ENCODE measurements at places on chromosomes 3 and 15.

DNA sequence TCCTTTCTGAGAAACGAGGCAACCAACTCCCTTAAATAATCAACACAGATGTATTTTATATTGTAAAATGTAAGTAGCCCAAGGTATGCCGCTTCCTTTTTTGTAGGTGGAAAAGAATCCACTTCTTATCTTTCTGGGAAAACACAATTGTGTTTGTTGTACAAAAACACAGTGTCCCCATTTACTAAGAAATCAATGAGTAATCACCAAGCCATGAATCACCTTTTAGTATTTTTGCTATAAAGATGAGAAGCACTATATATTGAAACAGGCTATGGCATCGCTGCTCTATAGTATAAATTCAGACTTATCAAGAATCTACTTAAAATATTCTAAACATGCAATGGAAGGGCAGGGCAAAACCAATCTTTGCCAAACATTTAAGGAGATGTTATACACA is 104.0 kb downstream of the TNIK start:
- DNase-seq, result no peak

- DNase-seq, result no peak
Observed at GRCh38 chr15:85745023-85745422, 49.7 kb downstream of the KLHL25 start.

DNA sequence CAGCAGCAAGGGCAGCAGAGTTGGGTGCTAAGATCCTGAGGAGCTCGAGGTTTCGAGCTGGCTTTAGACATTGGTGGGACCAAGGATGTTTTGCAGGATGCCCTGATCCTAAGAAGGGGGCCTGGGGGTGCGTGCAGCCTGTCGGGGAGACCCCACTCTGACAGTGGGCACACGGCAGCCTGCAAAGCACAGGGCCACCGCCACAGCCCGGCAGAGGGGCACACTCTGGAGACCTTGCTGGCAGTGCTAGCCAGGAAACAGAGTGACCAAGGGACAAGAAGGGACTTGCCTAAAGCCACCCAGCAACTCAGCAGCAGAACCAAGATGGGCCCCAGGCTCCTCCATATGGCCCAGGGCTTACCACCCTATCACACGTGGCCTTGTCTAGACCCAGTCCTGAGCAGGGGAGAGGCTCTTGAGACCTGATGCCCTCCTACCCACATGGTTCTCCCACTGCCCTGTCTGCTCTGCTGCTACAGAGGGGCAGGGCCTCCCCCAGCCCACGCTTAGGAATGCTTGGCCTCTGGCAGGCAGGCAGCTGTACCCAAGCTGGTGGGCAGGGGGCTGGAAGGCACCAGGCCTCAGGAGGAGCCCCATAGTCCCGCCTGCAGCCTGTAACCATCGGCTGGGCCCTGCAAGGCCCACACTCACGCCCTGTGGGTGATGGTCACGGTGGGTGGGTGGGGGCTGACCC is 18.8 kb downstream of the SEC61A1 start:
- no peak for DNase-seq

DNA sequence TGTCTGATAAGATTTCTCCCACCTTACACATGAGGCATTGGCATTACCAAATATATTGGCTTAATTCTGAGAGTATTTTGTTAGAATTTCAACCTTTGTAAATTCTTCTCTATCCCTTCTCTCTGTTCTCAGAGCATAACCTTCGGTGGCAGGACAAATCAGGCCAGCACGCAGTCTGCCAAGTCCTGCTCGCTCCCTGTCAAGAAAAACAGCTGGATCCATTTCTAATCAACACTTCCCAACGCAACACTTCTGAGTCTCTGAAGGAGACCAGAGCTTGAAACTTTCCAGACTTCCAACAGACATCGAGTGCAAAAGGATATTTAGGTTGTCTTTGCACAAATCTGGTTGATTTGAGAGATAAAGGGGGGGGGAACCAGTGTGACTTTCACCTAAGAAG is 125.7 kb downstream of the SV2B start:
- no peak for DNase-seq

GRCh38 chr3:64318001-64318400 is 92.7 kb upstream of the PRICKLE2 start:
- DNase-seq, result no peak

DNA sequence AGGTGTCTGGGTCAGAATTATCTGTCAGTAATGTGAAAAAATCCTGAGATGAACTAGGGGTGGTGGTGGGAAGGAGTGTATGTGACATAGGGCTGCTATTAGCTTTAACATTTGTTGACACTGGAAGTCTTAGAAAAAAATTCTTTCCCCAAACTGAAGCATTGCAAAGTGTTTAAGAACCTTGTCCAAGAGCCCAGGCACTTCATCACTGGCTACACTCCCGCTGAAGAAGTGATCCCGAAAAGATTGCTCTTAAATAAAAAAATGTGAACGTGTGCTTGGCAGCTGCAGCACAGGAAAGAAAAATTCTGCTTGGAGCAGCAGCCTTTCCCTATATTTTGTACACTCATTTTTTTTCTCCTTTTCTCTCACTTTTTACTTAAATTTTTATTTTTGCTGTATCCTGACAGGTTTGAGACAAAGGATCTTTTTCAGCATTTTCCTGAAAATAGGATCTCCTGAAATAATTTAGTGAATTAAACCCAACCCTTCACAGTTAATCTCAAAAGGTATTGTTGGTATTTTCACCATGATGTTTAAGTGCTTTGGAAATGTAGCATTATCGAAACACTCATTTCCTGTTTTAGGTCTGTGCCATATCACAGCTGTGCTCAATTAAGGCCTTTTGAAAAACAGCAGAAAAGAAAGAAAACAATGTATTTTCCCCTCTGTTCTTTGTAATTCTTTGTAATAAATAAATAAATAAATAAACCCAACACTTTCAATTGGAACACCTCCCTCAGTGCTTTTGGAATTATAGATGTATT is 477.6 kb downstream of the ZNF385D start:
- DNase-seq, result no peak

GRCh38 chr15:82647835-82648256 is 683 bp upstream of the CPEB1 start:
- no peak for DNase-seq

DNA sequence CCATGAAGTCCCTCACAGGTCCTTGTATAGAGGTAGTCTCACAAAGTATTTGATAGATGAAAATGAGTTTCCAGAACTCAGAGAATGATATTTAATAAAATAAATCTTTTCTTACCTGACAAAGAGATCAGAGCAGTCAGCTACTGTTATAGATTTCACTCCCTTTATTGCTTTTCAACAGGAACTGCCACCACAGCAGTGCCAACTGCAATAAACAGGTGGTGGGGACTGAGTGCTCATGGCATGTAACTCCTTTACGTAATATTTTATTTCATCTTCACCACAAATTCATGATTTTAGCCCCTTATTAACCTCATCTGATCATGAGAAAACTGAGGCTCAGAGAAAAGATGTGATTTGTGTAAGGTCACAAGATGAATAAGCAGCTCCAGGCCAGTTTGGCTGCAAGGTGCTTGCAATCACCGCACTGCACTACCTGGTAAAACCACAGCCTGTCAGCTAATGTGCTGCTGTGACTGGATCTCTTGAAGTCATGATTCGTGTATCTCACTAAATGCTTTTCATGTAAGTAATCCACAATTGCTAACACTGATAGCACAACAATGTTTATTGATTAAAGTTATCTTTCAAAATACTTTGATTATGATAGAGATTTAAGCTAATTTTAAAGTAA is 78.8 kb downstream of the WNT5A start:
- DNase-seq, result no peak

DNA sequence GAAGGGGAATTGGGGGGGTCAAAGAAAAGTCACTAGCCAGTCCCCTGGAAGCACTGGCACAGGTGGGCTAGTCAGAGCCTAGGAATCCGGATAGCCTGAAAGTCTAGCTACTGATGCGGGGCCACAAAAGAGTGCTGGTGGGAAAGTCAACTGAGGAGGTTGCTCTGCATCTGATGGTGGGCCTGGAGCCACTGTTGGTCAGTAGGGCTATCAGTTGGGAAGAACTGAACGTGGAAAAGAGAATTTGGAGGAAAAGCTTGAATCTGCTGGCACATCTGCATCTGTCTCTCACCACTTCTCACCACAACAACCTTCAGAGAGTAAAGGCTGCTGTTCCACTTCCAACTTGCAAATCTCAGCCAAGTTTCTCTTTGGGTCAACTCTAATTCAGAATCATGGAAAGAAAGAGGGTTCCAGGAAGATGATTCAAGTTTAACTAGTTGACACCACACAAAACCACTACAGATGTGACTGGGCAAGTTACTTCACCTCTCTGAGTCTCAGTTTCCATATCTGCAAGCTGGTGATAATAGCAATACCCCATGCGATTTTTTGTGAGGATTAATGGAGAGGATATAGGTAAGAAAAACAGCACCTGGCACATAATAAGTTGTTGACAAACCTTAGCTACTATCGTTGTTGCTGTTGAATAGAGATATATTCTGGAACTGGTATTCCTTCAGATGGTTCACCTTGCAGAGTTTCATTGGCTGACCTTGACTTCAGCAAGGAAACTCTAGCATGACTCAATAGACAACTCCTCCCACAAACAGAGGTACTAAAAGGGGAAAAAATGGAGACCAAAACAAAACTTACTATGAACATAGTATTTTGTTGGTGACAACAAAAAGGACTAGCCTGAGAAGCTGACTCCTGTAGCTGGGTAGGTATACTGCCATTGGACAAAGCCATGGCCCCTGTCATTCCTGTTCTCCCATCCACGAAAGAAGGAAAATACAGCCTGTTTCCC is 280.2 kb upstream of the STT3B start:
- no peak for DNase-seq
